ENCODE measurements at places on chromosomes 11 and 22.

DNA sequence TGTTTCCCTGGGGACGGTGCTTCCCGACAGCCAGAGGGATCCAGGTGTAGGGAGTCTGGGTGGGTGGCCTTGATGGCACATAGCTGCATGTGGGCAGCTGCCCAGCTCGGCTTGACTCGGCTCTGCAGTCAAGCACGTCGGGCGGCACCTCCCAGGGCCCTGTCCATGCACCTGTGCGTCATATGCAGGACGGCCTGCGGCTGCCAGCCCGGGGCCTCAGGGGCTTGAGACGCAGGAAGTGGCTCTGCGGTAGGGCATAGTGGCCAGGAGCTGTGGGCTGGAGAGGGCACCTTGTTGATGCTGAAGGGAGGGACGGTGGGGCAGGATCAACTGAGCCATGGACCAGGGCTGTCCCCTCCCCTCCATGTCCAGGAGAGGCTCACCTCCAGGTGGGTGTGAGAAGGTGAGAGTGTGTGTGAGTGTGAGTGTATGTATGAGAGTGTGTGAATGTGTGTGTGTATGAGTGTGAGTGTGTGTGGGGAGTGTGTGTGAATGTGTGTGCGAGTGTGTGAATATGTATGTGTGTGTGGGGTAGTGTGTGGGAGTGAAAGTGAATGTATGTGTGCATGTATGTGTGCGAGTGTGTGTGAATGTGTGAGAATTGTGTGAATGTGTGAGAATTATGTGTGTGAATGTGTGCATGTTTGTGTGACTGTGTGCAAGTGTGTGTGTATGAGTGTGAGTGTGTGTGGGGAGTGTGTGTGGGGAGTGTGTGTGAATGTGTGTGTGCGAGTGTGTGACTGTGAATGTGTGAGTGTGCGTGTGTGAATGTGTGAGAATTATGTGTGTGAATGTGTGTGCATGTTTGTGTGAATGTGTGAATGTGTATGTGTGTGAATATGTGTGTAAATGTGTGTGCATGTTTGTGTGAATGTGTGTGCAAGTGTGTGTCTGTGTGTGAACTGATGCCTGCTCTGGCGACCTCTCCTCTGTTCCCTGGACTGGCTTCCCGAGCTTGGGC, 5.7 kb upstream of the SUN2 start:
- DNase-seq: no peak

DNA sequence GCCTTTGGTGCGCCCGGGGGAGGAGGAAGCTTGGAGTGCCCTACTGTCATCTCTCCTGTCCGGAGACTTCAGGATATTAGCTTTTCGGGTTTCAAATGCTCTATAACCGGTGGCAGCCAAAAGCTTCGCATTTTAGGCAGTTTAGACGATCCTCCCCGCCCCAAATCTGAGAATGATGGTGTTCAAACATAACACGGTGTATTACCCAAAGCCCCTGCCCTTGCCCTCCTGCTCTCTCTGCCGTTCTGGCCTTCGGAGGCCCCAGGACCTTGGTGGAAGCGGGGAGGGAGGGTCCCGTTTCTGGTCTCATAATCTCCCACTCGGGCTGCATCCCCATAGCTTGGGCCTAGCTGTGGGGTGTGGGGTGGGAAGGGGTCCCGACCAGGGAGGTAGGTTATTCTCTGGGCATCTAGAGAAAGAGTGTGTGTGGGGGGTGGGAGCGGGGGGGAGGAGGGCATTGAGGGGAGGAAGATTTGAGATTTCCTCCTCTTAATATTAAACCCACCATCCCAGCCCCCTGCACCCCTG, 2.3 kb downstream of the PKNOX2 start:
- no peak for DNase-seq

DNA sequence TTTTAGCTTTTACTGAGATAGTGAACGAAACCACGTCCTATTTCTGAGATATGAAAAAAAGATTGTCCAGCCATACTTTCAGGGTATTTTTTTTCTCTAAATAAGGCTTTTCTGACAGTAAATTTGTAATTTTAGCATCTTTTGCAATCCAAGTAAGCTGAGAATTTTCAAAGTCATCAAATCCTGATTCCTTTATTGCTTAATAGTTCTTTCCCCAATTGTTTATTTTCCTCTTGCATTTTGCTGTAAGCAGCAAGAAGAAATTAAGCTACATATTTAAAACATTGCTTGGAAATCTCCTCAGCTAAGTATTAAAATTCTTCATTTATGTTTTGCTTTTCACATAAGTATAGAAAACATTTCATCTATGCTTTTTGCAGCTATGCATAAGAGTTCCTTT, 493.3 kb upstream of the CCDC179 start:
- DNase-seq: no peak

DNA sequence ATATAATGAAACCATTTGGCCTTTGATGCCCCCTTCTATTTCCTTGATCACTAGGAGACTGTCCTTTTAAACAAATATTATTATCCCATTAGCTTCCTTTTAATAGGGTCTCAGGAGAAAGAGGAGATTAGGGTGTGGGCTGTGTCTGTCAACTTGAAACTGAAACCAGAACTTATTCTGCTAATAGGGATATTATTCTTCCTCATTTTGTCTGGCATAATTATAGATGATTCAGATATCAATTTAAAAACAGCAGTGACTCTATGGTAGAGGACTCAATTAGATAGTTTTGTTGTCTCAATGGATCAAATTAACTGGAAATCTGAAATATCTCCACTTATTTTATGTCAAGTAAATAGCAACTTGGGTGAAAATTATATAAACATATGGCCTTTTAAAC, 584.9 kb upstream of the CCDC90B start:
- DNase-seq: no peak

DNA sequence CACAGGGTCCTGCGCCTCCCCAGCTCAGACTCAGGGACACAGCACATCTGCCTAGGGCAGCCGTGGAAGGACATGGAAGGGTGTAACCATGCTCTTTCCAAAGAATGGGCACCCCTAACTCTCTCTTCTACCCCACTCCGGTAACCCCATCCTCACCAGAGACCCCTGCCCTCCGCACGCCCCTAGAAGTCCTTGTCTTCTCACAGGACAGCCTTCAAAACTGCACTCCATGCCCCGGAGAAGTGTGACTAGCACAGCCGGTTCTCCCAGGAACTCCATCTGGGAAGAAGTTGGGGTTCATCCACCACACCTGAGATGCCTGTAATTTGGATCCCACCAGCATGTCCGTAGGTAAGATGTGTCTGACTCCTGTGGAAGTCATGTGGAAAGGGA, 25.0 kb downstream of the P2RY2 start:
- no peak for DNase-seq

- DNase-seq: no peak
Observed at GRCh38 chr11:121656328-121657090, 203.7 kb upstream of the SORL1-AS1 start.

DNA sequence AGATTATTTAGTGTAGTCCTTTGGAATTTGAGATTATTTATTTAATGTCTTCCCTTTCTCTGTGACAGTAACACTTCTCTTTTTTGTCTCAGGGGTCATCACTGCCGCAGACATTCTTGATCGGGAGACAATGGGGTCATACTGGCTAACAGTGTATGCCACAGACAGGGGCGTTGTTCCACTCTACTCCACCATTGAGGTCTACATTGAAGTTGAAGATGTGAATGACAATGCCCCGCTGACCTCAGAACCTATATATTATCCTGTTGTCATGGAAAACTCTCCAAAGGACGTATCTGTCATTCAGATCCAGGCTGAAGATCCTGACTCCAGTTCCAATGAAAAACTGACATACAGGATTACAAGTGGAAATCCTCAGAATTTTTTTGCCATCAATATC, 299.9 kb downstream of the FAT3 start:
- DNase-seq: no peak

- no peak for DNase-seq
Observed at GRCh38 chr11:124639186-124639585, 16.5 kb downstream of the TBRG1 start.

GRCh38 chr22:49320714-49321476, 506.8 kb downstream of the BRD1 start:
- DNase-seq: no peak

DNA sequence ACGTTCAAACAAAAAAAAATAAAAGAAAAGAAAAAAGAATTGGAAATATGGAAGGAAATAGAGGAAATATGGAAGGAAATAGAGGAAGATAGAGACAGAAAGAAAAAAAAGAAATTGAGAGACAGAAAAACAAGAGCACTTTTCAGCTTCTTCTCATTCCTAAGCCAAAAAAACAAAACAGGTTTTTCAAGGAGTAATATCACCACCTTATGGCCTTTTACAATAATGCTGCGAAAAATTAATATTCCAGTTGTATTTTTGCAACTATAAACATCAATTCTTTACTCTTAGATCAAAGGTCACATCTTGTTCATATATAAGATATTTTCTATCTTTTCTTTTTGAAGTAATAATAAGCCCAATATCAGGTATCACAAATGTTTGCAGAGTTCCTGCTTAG, 328.3 kb downstream of the FAT3 start:
- no peak for DNase-seq

- DNase-seq: no peak
Observed at GRCh38 chr11:62143727-62144126, 19.9 kb downstream of the INCENP start.

GRCh38 chr11:85974122-85974521, 94.8 kb downstream of the PICALM start:
- DNase-seq: no peak

DNA sequence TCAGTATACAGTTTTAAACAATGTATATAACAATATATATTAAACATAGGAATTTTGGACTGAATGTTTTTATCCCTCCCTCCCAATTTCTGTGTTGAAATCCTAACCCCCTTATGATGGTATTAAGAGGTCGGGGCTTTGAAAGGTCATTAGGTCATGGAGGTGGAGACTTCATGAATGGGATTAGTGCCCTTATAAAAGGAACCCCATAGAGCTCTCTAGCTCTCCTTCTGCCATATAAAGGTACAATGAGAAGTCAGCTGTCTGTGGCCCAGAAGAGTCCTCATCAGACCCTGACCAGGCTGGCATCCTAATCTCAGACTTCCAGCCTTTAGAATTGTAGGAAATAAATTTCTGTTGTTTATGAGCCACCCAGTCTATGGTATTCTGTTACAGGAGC, 6.5 kb downstream of the NNMT start:
- no peak for DNase-seq

GRCh38 chr11:49995565-49995964, 13.2 kb upstream of the OR4C12 start:
- peak; percentile 81 for DNase-seq

GRCh38 chr11:120410622-120411380, 74.6 kb downstream of the ARHGEF12 start:
- DNase-seq: no peak

- peak; percentile 77 for DNase-seq
Observed at GRCh38 chr22:46971099-46971763, 208.8 kb downstream of the TBC1D22A start.

DNA sequence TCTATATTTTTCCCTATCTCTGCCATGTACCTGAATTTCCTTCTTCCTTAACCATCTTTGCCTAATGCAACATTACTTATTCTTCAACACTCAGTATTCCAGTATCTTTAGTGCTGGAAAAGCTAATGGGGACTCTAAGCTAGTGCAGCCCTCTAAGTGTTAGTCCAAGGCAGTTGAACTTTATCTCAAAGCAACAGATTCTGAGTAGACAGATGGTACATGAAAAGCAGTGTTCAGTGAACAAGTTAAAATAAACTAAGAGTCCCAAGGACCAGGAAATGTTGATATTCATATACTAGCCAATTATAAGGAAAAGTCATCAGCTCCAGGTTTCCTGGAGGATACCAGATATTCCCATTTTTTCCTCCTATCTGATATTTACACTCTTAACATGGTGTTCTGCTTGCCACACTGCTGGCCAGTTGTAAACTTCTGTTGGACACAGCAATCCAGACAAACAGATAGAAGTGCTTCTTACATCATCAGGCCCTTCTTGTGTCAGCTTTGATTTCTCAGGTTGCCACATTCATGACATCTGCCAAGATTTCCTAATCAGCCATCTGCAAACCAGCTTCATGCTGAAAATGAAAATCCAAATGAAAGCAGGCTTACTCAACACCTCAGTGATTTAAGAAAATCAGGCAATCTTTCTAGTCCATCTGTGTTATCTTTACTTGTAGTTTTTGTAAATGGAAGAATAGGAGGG, 255.9 kb upstream of the POU2AF2 start:
- DNase-seq: peak; percentile 5

DNA sequence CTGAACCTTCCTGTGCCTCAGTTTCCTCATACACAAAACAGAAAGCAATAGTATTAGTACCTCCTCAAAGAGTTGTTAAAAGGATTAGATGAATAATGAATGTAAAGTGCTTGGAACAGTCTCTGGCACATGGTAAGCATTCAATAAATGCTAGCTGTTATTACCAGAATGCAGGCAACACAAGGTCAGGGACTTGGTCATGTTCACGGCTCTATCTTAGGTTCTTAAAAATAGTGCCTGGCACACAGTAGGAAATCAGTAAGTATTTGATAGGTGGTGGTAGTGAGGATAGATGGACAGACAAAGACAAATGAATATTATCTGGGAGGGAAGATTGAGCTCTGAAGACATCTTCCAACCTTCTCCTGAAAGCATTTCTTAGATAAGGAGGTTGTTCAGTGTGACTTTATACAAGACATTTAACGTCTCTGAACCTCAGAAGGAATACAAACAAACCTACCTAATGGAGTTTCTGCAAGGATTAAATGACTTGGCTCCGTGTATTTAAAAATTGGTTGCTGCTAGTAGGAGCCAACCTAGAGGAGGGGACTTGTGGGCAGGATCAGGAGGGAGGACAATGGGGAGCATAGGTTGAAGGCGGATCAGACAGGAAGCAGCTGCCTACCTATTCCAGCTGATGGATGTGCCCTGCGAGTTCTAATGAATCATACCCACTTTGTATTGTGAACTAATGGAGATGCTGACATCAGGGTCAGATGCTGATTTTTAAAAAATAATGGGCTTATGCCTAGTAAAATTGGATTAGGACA, 94.1 kb downstream of the DBX1 start:
- DNase-seq: no peak

GRCh38 chr11:67651976-67652781, 1.6 kb upstream of the ACY3 start:
- no peak for DNase-seq

DNA sequence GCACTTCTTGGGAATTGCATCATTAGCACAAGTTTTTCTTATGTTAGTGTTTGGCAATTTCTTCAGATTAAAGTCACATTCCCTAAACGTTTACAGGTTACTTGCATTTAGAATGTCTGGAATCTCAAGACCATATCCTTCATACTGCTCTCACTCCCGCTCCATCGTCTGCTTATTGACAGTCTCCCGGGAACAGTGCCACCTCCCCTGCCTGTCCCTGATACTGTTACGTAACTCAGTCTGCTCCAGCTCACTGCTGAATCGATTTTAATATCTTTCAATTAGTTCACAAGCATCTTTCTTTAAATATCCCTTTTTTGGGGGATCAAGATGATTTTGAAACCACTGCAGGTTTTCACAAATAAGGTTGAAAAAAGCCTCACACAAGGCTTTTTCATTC, 48.2 kb downstream of the GLYATL2 start:
- DNase-seq: peak; percentile 11

Data from pons (tissue), 1 donor.